ENCODE measurements at places on chromosomes 1 and 21.

GRCh38 chr1:59282951-59283350 lies 13.9 kb upstream of the FGGY start:
- DNase-seq, result no peak

DNA sequence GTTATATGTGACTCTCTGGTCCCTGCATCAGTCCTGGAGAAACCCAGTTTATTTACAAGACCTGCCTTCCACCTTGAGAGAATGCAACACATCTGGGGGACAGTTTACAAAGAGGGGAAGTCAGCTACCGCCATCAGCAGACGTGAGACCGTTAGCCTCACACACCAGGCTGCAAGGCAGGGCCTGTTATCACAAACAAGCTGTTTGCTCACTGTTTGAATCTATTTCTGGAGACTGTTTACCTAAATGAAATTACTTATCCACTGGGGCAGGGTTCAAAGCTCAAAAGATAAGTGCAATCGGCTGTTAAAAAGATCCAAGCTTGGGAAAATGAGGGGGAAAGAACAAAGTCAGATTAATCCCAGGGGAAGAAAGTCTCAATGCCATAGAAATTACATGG lies 134.4 kb downstream of the ZNF281 start:
- DNase-seq, result no peak

DNA sequence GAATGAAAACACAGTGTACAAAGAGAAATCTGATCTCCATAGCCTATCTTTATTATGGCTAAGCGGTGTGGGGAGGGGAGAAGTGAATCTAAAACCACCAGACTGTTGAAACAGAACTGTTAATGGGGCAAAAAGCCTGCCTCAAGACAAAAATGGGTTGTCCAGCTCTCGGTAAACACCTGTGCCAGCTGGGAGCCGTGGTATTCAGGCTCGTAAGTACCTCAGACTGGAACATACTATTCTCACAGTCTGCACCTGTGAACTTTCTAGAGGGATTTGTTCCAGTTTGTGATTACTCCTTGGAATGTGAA lies 42.7 kb upstream of the ATP1A1 start:
- no peak for DNase-seq

DNA sequence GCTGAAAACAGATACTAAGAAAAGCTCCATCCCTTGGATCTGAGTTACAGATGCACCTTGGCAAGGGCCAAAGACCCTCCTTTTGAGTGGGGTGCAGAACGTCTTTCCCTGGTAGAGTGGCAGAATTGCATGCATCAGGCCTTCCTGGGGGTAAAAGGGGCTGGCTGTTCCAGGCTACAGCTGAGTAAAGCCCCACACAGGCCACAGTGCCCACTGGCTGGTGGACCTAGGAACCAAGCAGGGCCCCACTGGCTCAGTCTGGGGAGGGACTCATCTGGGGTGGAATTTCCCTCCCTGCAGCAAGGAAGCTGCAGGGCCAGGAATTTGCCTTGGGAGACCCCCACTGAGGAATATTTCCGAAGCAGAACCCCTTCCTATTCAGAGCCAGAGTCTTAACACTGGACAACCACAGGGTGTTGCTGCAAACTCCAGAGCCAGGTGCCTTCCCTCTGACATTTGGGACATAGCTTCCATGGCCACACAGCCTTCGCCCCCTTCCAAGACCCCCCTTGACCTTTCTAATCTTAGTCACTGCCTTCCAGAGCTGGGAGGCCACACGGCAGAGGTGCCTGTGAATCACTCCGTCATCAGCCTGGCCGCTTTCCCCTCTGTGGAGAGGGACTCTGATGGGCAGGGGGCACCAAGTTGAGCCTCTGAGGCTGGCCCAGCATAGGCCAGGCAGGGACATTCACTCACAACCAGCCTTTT lies 52.5 kb downstream of the LACTBL1 start:
- DNase-seq, result no peak

DNA sequence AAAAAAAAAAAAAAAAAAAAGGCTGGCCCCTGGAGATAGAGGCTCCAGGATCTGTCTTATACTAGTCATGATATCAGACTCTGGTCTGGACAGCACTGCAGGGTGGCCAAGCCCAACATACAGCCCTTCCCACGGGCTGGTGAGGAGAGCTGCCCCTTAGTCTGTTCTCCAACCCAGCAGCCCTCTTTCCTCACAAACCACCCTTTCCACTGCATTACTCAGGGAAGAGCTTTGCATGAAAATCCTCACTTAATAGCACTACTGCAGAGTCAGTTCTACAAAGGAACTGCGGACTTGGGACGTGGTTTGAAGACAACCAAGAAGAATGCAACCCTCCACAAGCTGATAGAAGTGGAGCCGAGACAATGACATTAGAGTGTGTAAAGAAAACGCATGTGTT lies 5.7 kb downstream of the BCAR3 start:
- no peak for DNase-seq
